ENCODE measurements at places on chromosomes 2 and 18.
A peak's percentile ranks its signal among the peaks of the same experiment; 100 is the strongest.

GRCh38 chr2:176079285-176079830 lies 4.4 kb downstream of the EVX2 start:
- DNase-seq, result peak; percentile 62

DNA sequence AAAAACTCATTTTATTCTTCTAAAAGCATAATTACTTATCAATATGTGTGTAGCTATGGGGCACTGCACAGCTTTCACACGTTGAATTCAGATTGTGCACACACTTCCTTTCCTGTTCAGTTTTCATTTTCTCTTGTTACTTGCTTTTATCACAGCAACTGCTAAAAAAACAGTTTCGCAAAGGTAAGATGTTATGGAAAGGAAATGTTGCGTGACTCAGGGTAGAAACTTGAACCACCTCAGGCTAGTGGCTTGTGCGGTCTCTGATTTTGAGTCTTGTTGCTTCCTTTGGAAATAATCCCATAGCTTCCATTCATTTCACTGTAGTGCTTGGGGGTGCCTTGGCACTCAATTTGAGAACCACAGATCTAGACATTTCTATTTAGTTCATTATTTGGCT lies 171.9 kb downstream of the FMNL2 start:
- no peak for DNase-seq

DNA sequence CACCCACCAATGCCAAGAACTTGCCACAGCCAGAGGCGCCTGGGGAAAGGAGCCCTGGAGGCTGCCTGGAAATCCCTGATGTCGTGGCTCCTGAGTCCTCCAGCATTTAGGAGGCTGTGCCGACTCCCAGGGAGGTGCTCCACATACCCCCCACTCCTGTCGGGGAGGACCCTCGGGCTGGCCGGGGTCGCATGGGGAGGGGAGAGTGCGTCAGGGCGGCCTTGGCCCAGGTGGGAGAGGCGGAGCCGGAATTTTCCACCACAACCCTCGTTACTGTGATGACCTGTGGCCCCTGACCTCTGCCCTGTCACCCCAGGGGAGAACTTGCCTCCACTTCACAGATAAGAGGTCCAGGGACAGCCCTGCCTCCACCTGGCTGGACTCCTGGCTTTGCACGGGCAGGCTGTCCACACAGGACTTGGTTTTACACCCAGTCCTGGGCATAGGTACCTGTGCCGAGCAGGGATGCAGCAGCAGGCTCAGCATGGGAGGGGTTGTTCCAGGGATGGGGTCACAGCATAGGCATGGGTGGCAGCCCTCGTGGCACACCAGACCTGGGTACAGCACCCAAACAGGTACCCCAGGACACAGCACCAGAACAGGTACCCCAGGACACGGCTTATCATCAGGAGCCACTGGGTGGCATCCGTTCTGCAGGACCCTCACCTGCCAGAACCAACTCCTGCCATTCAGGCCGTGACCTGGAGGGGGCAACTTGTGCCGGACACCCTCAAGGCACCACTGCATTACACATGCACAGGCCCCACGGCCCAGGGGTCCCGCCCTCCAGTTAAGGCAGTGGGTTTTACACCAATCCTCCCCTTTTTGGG lies 12.3 kb upstream of the AGXT start:
- DNase-seq, result no peak

GRCh38 chr2:230471074-230471473 lies 55.1 kb downstream of the SP100 start:
- DNase-seq, result no peak

- DNase-seq, result no peak
Observed at GRCh38 chr2:42298996-42299754, 61.8 kb downstream of the COX7A2L start.

DNA sequence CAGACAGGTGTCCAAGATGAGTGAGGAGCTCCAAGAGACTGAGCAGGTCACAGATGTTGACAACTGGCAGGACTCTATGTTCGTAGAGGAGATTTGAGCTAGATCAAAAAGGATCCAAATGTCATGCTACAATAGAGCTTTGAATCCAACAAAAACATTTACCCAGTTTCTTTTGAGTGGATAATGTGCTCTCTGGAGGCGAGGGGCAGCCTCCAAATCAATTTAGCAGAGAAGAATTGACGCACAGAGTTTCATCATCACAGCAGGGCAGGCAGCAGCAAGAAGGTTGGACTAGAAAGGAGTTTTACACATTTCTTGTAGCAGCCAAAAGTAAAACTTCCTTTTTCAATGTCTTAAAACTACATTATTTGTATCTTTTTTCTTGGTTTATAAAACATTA lies 653.0 kb downstream of the RNF144A start:
- DNase-seq, result no peak

DNA sequence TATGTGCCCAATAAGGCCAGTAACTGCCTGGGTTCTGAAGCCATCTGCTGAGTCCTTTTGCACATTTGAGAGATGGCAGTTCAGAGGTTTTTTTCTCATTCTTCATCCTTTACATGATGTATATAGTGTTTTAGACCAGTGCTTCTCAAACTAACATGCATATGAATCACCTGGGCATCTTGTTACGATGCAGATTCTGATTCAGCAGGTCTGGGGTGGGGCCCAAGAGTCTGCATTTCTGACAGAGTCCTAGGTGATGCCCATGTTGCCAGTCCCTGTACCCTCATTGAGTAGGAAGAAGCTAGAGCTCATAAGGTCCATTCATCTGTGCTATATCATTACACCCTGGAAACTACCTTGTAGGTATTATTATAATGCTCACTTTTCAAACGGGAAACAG lies 3.8 kb downstream of the SMYD5 start:
- DNase-seq, result no peak

- no peak for DNase-seq
Observed at GRCh38 chr2:26976237-26976636, 5.8 kb downstream of the MAPRE3 start.

DNA sequence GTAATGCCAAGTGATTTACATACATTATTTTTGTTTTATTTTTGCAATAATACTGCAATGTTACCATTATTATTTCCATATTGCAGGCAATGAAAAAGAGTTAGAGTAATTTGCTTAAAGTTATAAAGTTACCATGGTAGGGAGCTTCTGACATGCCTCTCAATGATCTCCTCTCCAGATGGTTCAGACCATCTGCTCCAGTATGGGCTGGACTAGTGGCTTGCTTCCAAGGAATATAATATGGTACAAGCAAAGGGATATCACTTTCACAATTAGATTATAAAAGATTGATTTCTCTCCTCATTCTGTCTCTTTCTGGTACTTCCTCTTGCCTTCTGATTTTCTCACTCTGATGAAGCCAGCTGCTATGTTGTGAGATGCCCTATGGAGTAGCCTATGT lies 245.4 kb downstream of the INSIG2 start:
- DNase-seq, result no peak

DNA sequence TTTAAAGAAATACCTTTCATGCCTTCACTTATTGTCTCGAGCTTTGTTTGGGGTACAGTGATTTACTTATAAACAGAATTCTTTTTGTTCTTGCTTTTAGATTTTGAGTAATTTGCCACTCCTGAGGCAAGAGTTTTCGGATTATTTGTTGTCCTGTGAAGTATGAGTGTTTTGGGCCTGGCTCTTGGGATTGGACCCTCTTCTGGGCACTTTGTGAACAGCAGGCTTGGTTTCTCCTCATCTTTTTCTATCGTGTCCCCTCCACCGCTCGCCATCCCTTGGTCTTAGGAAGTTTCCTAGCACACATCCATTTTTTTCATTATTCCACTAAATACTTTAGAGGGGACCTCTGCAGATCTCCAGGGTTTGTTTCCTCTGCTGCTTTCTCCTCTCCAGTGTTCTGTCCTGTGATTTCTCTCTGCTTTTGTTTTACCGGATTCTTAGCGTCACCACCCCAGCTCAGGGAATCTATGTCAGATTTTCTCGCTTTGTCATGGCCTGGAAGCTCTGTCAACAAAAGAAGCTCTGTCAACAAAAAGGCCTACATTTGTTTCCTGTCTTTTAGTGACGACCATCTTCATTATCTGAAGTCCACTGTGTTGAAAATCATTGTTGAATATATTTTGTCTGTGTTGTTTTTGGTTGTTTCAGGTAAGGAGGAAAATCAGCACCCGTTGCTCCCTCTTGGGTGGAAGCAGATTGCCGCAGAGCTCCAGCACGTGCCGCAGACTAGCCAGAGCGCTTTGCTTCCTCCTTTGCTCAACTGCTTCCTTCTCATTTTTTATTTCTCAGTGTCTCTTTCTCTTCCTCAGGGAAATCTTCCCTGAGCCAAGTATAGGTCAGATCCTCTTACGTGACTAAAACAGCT lies 27.8 kb downstream of the ANKRD62 start:
- no peak for DNase-seq

DNA sequence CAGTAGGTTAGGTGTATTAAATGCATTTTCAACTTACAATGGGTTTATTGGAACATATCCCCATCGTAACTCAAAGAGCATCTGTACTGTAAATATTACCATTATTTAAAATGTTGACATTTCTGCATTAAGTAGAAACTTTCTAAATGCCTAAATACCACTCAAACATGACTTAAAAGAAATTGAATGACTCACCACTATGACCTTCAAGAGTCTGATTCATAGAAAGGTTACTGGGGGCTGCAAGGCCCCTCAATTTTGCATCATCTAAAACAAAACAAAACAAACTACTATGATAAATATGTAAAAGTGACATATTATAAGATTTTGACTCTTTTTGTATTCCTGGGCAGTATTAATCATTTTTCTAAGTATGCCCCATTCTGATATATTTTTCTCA lies 7.6 kb downstream of the WDR35 start:
- no peak for DNase-seq

- peak; percentile 32 for DNase-seq
Observed at GRCh38 chr18:63016270-63016669, 300.9 kb downstream of the PHLPP1 start.

GRCh38 chr2:2704428-2705090 lies 373.5 kb upstream of the MYT1L start:
- no peak for DNase-seq

GRCh38 chr2:46073540-46074046 lies 223.6 kb upstream of the EPAS1 start:
- DNase-seq, result no peak

- no peak for DNase-seq
Observed at GRCh38 chr2:72001937-72002690, 145.5 kb downstream of the CYP26B1 start.

- DNase-seq, result no peak
Observed at GRCh38 chr2:137705296-137705695, 259.0 kb upstream of the HNMT start.

DNA sequence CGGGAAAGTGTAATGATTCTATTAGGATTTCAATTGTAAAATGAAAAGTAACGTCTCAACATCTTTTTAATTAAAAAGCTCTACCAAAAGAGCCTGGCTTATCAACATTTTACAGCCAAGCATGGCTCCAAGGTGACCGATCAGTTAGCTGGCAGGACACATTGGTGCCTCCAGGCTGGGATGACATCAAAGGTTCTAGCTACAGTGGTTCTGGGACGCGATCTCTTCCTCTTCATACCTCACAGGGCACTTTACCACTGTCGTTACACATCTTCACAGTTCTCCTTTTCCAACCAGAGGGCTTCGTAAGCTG lies 693 bp downstream of the ORC2 start:
- DNase-seq, result no peak
